ENCODE measurements at places on chromosomes 3 and 15.

- H3K27ac ChIP-seq, result no peak overlapping the region
- H3K27me3 ChIP-seq, result peaks cover 9% of the 10 kb centered on the region
- no peak for ATAC-seq
Observed at GRCh38 chr3:24273491-24273890, 221.2 kb downstream of the THRB start.

GRCh38 chr3:124467980-124468902 lies 262.0 kb upstream of the UMPS start:
- no peak overlapping the region for H3K4me3 ChIP-seq
- H3K4me1 ChIP-seq, result no peaks in the 10 kb centered on the region
- H3K27me3 ChIP-seq, result peaks cover 38% of the 10 kb centered on the region
- H3K27ac ChIP-seq, result no peak overlapping the region
- ATAC-seq, result peak; percentile 47

DNA sequence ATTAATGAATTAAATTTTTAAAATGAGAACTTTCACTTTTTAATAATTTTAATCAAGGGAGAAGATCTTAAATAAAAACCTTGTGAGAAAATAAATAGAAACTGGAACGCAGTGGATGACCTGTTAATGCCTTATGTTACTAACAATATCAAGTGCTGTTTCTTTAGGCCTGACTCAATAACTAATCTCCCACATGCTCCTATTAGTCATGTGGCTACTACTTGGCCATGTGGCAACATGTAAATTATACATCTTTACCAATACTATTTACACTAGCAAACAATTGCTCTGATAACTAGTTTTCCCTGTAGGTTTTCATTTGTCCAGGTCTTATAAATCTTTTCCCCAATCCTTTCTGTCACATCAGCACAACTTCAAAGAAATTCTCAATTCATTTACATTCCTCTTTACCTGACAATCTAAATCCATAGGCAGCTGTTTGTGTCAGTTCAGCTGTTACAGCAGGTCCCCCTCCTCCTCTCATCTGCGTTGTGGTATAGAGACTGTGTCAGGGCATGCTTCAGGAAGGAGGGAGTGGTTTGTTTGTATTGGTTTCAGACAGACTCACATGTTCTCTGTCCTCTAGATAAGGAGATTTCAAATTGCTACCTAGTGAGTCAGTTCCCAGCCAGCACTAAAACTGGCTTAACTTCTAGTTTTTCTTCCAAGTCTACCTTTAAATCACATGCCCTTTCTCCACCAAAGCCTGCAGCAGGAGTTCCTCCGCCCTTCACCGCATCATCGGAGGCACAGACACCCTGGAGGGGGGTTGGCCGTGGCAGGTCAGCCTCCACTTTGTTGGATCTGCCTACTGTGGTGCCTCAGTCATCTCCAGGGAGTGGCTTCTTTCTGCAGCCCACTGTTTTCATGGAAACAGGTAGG lies 11.3 kb upstream of the C3orf52 start:
- no peak overlapping the region for H3K4me3 ChIP-seq
- H3K4me1 ChIP-seq, result no peaks in the 10 kb centered on the region
- no peak for ATAC-seq
- no peaks in the 10 kb centered on the region for H3K36me3 ChIP-seq

- no peak overlapping the region for H3K27ac ChIP-seq
- H3K4me3 ChIP-seq, result no peak overlapping the region
- H3K27me3 ChIP-seq, result no peaks in the 10 kb centered on the region
- ATAC-seq, result no peak
- H3K4me1 ChIP-seq, result peaks cover 6% of the 10 kb centered on the region
- peaks cover 73% of the 10 kb centered on the region for H3K36me3 ChIP-seq
Observed at GRCh38 chr3:121913305-121913990, 19.2 kb downstream of the SLC15A2 start.

DNA sequence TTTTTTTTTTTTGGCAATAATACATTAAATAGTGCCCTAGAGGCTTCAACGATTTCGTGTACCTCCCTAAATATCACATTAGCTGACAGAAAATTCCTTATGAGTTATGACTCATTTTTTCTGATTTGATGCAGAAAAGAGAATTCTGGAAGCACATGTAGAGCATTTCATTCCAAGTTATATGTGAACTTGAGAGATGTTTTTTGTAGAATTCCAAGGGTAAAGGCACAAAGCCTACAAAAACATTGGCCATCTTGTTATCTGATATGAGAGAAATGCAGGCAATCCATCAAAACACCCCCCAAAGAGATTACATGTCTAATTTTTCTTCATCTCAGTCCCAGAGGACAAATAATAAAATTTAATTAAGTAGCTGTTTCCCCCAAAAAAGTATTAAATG lies 6.7 kb upstream of the PFN2 start:
- H3K4me1 ChIP-seq, result no peaks in the 10 kb centered on the region
- no peak overlapping the region for H3K4me3 ChIP-seq
- no peak for ATAC-seq
- H3K27ac ChIP-seq, result no peak overlapping the region
- peaks cover 2% of the 10 kb centered on the region for H3K27me3 ChIP-seq
- no peaks in the 10 kb centered on the region for H3K36me3 ChIP-seq

GRCh38 chr3:33798113-33798417 lies 365 bp upstream of the PDCD6IP start:
- H3K27ac ChIP-seq, result peak overlapping the region; percentile 77
- peak overlapping the region; percentile 99 for H3K4me3 ChIP-seq
- peak; percentile 85 for ATAC-seq
- no peaks in the 10 kb centered on the region for H3K27me3 ChIP-seq
